Iris pigment epithelial cell (primary cell): ENCODE measurements at places on chromosomes 3 and 15.

DNA sequence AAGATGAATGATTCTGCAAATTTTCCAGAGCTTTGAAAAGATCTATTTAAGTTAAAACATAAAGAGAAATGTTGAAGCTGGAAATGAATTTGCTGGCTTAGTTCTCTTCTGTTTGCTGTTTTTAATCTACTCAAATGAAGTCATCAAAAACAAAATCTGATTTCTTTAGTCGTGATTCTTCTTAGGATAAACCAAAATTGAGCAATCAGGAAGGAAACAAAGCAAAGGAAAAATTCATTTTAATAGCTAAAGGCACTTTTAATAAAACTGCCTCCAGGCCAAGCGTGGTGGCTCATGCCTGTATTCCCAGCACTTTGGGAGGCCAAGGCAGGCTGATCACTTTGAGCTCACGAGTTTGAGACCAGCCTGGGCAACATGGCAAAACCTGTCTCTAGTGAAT is 91.2 kb downstream of the DUT start:
- DNase-seq, result peak; percentile 44

DNA sequence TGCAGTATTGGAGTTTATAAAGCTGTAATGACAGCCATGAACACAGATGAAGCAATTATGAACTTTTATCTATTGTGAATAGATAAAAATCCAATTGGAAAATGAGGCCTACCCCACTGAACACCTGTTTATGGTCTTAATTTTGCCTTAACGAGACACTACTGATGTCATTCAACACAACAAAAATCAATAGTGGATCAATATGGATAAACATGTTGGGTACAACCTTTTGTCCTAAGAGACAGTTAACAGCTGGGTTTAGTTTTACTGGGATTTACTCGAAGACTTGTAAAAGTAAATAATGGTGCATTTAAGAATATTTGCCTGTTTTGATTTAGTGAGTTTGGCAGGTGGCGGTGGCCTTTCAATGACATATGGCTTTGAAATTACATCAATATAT is 217.8 kb downstream of the NR1D2 start:
- DNase-seq, result no peak

GRCh38 chr3:88828466-88828865 is 279.0 kb upstream of the EPHA3 start:
- DNase-seq, result no peak

DNA sequence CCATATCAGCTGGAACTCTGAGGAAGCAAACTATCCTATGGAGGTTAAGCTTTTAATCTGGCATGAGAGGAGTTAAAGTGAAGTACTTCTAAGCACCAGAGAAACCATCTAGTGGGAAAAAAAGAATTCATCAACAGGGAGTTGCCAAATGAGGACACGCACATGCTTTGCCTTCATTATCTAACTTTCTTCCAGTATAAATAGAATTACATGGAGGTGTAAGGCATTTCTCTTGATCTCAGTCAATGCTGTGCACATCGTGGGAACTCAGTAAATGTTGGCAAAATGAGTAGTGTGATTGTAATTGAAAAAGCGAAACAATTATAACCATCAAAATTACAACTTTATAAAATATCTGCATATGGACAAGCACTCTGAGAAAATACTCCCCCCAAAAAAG is 8.0 kb upstream of the GSK3B start:
- no peak for DNase-seq

DNA sequence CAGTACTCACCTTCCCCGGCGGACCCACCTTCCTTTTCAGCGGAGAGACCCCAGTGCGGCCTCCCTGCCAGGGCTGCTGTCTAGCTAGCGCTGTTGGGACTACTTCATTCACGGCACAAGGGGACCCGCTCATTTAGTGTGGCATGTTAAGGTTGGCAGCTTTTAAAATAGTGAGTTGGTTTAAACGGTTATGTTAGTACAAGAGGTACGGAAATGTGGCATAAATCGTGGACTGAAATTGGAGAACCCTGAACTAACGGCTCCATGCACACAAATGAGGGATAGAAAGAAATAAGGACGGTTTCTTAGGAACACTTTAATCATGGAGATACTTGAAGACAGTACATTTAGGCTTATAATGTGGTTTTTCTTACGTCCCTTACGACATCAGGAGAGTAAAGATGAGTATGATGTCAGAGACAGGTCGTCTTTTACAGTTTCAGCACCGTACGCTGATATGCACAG is 752 bp downstream of the CEP63 start:
- DNase-seq, result peak; percentile 64

DNA sequence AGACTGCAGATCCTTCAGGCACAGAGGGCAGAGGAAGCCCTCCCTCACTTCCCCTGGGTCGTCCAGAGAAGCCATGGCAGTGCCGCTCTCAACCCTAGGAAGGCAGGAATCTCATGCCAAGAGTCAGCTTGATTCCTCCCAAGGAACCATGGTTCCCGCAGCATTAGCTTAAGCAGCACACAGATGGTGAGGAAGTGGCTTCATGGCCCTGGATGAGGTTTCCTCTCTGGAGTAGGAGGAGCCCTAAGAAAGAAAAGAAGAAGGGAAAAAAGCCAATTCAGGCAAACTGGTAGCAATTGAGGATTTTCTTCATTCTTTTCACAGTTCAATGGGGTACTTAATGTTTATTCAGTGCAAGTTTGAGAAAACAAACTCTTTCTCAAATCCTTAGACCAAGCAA is 2.9 kb downstream of the RBSN start:
- DNase-seq, result no peak

- no peak for DNase-seq
These were observed 128.3 kb downstream of the LIPC start for GRCh38 chr15:58559904-58560588.

DNA sequence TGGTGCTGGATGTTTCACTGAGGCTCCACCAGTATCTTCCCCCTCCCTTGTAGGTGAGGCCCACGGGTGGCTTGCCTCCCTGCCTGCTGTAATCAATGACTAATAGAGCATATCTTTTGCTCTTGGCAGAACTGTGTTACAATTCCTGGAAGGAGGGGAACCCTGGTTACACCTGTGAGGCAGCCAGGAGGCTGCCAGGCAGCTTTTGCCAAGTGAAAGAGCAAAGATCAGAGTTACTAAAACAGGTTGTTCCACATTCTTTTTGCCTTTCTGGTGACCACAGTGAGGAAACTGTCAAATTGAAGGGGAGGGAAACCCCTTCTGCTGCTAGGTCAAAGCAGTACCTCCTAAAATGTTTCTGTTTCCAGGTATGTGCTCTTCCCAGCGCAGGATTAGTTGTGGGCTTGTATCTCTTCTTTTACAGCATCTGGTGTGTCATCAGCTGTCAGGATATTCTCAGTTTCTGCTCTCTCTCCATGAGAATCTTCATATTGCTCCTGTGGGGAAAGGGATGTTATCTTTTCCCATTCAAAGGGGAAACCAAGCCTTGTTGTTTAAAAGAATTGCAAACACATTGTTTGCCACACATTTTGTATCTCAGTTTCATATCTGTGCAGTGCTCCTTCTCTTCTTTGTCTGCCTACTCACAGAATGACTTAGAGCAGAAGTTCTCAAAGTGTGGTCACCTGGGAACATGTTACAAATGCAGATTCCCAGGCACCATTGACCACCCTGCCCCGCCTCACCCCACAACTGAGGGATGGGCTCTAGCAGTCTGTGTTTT is 137.4 kb upstream of the UMPS start:
- no peak for DNase-seq

GRCh38 chr3:73225991-73226390 is 164.5 kb downstream of the EBLN2 start:
- DNase-seq, result no peak

DNA sequence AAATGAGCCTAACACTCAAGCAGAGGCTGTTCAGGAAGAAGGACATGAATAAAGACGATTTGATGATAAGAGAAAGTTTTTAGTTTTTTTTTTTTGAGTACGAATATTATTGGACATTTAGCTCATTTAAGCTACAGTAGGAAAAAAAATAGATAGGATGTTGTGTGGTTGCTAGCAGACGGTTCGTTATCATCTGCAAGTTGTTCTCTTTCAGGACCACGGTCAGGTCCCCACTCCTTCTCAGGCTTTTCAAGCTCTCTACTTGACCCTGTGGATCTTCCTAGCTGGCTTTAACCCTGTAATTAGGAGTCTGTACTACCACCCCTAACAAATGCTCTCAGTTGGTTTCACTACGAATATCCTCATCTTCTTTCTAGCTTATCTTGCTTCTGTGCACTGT is 1.1 kb downstream of the KCNH8 start:
- DNase-seq, result peak; percentile 28

- peak; percentile 56 for DNase-seq
These were observed 25.1 kb upstream of the HERC1 start for GRCh38 chr15:63858881-63859280.

DNA sequence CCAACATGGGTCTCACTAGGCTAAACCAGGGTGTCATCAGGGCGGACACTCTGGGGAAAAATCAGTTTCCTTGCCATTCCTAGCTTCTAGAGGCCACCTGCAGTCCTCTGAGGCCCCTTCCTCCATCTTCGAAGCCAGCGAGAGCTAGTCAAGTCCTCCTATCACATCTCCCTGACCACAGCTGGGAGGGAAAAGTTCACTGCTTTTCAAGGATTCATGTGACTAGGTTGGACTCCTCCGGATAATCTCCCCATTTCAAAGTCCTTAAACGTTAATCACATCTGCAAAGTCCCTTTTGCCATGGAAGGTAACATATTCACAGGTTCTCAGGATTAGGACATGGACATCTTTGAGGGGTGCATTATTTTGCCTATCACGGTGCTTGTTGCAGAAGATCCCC is 35.9 kb upstream of the MAP3K13 start:
- no peak for DNase-seq

- DNase-seq, result no peak
These were observed 28.5 kb downstream of the PLXNA1 start for GRCh38 chr3:127011270-127011992.

DNA sequence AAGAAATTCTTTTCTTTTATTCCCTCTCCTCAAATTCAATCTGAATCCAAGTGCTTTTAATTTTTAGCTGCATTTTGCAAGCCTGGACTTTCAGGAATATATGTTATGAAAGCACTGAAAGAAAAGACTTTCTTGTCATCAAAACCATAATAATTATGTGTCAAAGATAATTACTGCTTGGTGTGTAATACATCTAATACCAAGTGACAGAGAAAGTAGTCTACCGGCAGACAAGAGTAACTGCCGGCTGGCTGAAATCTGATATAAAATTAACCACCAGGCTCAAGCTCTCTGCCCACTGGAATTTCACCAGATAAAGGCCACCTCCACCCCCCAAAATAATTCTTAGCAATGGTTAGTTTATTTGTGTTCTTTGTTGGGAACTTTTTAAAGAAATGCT is 220.9 kb upstream of the CDIN1 start:
- peak; percentile 54 for DNase-seq

GRCh38 chr3:191244242-191244867 is 45.3 kb downstream of the OSTN start:
- DNase-seq, result peak; percentile 31

- DNase-seq, result no peak
These were observed 87.5 kb upstream of the CBLB start for GRCh38 chr3:105956306-105956705.

GRCh38 chr3:114020907-114021306 is 35.4 kb downstream of the CCDC191 start:
- DNase-seq, result no peak

DNA sequence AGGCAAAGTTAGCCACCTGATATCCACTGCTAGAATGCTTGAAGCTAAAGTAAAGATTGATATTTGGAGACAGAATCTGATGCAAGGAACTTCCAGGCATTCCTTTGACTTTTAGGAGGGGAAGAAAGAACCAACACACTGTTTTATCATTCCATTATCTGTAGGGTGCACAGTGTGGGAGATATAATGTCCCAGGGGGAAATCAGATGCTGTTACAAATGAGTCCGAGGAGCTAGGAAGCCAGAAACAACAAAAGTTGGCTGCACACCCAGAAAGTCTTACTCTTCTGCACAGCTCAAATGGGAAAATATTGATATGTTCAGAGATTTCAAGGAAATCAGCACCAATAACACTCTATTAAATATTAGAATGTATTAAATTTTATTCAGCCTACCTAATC is 113.6 kb upstream of the ROBO1 start:
- DNase-seq, result no peak

- DNase-seq, result no peak
These were observed 372.1 kb upstream of the ARHGEF26 start for GRCh38 chr3:153749070-153749610.

- DNase-seq, result no peak
These were observed 38.0 kb upstream of the CMTM8 start for GRCh38 chr3:32200490-32200889.

GRCh38 chr3:44439499-44440295 is 37.8 kb downstream of the ZNF445 start:
- peak; percentile 92 for DNase-seq

- DNase-seq, result no peak
These were observed 5.4 kb downstream of the CHRNA5 start for GRCh38 chr15:78570710-78571109.

GRCh38 chr3:37981348-37981664 is 9.3 kb upstream of the VILL start:
- no peak for DNase-seq

- DNase-seq, result no peak
These were observed 52.1 kb downstream of the TM2D3 start for GRCh38 chr15:101600035-101600434.

DNA sequence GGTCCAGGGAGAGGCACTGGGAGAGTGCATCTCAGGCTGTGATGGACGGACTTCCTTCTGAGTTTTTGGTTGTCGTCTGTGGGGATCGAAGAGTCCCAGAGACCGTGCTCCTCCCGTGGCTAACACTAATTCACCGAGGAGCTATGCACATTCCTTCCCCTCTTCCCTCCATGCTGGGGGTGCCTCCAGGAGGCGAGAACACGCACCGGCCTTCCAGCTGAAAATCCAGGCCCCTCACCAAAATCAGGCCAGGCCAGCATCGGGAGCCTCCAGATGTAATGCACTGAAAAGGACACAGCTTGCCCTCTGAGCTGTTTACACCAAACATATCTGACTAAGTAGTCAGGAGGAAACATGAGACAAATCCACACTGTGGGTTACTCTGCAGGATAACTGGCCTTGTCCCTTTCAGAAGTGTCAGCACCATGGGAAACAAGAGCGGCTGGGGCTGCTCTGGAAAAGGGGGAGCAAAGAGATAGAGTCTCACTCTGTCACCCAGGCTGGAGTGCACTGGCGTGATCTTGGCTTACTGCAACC is 5.5 kb downstream of the RNU5B-1 start:
- peak; percentile 68 for DNase-seq

DNA sequence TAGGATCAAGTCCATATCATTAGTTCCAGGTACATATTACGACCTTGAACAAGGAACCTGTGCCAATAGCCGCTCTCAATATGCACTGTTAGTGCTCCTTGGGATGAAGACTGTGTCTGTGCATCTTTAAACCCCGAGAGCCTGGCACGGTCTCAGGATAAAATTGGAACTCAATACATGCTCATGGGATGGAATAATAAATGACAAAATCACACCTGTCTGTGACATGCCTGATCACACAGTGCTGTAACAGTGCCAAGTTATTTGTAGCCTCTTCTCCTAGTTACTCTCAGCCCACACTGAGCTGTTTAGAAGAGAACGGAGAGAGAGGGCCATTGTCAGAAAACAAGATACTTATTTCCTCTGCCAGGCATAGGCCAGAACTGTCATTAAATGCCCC is 82.2 kb downstream of the SSR3 start:
- DNase-seq, result no peak

- no peak for DNase-seq
These were observed 242.8 kb upstream of the GBE1 start for GRCh38 chr3:82004266-82004665.

- no peak for DNase-seq
These were observed 95.1 kb downstream of the RPL39L start for GRCh38 chr3:187044206-187044605.

GRCh38 chr3:12175844-12176453 is 17.2 kb upstream of the TIMP4 start:
- DNase-seq, result peak; percentile 57
